Astrocyte of the spinal cord (primary cell): ENCODE measurements at places on chromosomes 7 and 10.

DNA sequence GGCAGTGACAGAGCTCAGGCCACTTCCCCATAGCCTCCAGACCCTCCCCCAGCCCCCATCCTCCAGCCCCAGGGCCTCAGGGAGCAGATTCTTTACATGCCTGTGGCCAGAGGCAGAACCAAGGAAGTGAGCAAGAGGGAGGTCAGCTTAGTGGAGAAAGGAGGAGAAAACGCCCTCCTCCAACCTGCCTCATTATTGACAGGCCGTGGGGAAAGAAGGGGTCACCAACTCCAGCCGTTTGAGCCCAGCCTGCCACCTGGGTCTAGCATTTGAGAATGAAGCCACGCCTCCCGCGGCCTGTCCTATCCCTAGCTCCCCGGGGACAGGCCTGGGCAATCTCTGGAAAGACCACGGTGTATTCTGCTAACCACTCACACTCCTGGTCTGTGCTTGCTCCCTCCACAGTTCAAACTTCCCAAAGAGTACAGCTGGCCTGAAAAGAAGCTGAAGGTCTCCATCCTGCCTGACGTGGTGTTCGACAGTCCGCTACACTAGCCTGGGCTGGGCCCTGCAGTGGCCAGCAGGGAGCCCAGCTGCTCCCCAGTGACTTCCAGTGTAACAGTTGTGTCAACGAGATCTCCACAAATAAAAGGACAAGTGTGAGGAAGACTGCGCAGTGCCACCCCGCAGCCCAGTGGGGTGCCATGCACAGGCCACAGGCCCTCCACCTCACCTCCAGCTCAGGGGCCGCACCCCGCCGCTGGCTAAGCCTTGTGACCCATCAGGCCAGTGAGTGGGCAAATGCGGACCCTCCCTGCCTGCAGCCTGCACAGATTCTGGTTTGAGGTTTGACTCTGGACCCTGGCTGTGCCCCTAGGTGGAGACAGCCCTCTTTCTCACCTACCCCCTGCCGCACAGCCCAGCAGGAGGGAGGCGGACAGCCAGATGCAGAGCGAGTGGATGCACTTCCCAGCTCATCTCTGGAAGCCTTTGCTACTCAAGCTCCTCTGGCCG is 14.3 kb upstream of the TRIM8 start:
- DNase-seq: peak; percentile 87

- peak; percentile 78 for DNase-seq
Measured at GRCh38 chr10:29634764-29635625, at the start of gene SVIL. TSS of gene SVIL (minus strand) at chr10:29634971. CDS start at chr10:29555058, 79,913 bp downstream.

DNA sequence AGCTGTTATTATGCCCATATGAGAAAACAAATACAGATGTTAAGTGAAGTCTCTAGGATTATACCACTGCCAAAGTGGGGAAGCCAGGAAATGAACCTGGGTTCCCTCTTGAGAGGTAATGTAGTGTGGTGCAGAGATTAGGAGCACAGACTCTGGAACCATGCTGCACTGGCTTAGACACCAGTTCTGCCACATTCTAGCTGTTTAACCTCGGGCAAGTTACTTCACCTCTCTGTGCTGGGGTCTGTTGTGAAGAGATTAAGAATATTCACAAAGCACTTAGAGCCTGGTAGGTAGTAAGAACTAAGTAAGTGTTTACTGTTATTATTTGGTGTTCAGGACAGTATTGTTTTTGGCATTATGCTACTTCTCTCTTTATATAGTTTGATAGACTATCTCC is 41.9 kb downstream of the PDE6C start:
- no peak for DNase-seq

DNA sequence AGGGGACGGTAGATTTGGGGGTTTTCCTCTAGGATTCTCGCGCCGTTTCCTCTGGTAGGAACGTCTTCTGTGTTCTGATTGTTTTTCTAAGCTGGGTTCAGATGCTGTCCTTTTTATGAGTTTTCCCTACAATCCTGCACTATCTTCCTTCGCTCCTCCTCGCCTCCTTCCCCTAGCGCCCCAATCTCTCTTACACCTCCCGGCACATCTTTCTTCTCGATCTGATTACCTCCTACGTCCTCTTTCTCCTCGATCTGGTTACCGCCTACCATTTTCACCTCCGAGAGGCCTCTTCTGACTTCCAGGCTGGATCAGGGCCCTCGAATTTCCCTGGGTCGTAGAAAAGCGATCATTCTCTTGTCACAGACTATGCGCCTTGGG is 413 bp downstream of the BUD31 start:
- DNase-seq: no peak

GRCh38 chr10:118816471-118817168 is 61.9 kb upstream of the CACUL1 start:
- no peak for DNase-seq

DNA sequence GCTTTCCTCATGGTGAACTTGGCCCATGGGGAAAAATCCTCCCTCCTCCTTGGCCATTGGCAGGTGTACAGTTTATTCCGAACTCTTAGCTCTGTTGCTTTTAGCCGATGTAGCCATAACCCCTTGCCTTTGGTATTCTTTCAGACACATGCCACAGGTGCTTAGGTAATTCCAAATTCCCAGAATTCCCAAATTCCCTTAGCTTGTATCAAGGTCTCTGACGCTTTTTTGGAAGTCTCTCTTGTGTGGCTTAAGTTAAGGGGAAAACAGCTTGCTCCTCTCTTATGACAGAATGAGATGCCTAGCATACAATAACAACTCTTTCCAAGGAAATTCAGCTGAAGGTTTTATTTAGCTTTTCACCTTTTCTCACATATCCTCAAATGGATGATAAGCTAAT is 68.0 kb downstream of the SUGCT start:
- DNase-seq: no peak

DNA sequence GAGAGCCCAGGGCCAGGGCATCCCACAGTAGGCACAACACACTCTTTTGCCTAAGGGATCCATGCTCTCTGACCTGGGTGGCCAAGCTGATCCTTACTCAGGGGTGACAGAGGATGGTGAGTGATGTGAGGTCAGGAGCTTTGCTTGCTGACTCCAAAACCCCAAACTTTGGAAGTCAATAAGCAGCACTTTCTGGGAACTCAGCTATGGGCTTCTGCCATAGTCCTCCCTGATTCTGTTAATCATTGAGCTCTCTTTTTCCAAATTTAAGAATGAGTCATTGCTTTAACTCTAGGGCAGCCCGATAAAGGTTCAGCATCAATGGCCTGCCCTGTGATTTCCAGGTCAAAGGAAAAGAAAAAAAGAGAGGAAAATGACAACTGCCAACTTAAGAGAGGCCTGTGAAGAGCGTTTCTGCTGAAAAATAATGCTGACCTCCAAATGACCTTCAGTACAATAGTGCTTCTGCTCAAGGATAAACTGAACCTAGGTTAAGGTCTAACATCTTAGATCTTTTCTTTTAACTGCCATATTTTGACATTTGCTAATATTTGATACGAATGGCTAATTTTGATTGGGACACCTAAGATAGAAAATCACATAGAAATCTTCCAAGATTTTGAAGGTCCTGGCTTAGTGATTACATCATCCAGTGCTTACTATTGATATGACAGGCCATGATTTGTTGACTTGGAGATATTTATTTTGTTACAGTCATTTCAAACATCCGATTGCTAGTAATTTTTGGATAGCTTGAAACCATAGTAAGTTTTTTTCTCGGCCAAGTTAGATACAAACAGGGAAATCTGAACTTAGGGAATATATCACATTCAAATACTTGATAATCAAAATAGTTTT is 20.8 kb upstream of the RELN start:
- no peak for DNase-seq

DNA sequence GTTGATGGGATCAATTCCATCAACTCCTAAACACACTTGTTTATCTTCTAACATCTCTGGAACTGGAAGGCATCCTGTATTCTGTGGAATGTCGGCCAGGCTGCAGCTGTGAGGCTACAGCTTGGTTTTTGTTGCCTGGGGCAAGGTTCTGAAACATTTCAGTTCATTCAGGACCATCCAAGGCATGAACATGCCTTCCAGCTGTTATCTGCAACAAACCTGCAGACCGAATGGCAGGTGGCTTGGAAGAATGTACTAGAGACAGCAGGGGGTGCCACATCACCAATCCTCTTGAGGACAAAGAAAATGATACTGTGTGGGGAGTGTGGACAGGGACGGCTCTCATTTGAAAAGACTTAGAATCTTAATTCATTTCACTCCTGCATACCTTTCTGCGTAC is 12.4 kb downstream of the PAPOLB start:
- peak; percentile 19 for DNase-seq

GRCh38 chr7:155885167-155886155 is 73.2 kb upstream of the SHH start:
- DNase-seq: peak; percentile 84

- DNase-seq: no peak
Measured at GRCh38 chr7:11478882-11479281, 353.1 kb downstream of the THSD7A start.

DNA sequence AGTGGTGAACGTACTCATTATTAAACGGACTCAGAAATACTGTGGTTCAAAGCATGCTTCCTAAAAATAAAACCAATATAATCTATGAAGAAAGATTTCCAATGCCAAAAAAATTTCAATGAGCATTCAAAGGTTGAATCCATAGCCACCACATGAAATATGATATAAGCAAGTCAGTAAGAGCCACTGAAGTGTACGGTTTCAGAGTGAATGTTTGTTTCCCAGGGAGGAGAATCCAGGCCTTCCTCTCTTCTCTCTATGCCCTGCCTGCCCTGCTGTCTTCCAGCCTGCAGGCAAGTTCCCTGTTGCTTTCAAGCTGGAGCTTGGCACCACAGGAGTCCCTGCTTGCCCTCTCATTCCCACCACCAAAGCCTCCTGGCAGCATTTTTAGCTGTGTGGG is 1171.6 kb upstream of the C7orf33 start:
- peak; percentile 23 for DNase-seq

- DNase-seq: no peak
Measured at GRCh38 chr10:129771576-129771975, 192.5 kb downstream of the EBF3 start.

- DNase-seq: no peak
Measured at GRCh38 chr10:51348622-51349021, 274.3 kb downstream of the PRKG1 start.

DNA sequence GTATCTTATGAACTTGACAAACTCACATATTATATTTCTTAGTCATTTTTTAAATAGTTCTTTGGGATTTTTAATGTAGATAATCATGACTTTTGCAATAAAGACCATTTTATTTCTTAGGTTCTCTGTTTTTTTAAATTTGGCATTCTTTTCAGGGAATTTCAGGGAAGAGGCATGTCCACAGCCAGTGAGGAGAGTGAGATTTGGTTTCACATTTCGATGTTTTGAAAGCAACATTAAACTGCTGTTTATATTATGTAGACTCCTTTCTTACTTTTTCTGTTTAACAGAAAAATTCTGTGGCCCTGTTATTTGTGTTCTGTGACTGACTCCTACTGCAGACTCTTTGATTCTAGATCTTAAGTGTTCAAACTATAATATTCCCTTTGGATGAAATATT is 153.7 kb downstream of the FAM107B start:
- no peak for DNase-seq

DNA sequence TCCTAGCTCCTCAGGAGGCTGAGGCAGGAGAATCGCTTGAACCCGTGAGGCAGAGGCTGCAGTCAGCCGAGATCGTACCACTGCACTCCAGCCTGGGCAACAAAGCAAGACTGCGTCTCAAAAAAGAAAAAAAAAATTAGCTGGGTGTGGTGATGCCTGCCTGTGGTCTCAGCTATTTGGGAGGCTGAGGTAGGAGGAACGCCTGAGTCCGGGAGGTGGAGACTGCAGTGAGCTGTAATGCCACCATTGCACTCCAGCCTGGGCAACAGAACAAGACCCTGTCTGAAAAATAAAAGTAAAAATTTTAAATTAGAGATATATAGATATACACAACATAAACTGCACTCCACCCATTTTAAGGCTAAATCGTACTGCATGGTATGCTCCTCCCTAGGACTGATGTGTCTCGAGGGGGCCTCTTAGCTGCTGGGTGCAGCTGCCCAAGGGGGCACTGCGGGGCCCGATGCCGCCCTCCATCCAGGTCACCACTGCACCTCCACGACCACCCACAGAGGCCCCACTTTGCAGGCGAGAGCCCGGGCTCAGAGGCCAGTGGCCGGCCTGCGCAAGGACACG is 40.9 kb upstream of the FOXK1 start:
- no peak for DNase-seq

GRCh38 chr10:78771808-78772455 is 296.8 kb upstream of the ZMIZ1 start:
- no peak for DNase-seq

DNA sequence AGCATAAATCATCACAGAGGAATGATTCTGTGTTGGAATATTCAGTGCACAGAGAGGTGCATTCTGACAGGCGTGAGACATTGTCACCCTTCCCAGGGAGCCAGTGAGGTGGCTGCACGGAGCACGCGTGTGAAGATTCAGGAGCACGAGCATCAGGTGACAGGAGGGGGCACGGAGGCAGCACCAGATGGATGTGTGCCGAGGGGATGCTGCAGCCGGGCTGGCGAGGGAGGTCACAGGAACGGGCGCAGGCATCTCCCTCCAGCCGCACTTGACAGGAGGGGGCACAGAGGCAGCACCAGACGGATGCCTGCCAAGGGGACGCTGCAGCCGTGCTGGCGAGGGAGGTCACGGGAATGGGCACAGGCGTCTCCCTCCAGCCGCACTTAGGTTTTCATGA is 66.5 kb downstream of the DIP2C start:
- no peak for DNase-seq

- DNase-seq: no peak
Measured at GRCh38 chr10:111548084-111548726, 471.4 kb downstream of the ADRA2A start.

DNA sequence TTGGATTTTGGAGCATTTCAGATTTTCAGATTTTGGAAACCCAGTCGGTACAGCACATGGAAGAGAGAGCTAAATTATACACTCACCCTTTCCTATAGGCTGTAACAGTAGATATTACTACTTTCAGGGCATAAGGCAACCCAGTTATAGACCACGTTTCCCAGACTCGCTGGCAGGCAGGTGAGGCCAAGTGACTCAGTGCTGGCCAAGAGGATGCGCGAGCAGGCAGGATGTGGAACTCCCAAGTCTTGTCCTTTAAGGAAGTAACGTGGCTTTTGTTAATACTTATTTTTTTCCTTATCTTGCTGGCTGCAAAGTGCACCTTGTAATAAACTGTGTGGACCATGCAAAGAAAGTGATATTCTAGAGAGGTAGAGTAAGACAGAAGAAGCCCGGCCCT is 1160.1 kb downstream of the GATA3 start:
- no peak for DNase-seq

- DNase-seq: peak; percentile 85
Measured at GRCh38 chr7:123747620-123748141, 1.1 kb downstream of the WASL start.

DNA sequence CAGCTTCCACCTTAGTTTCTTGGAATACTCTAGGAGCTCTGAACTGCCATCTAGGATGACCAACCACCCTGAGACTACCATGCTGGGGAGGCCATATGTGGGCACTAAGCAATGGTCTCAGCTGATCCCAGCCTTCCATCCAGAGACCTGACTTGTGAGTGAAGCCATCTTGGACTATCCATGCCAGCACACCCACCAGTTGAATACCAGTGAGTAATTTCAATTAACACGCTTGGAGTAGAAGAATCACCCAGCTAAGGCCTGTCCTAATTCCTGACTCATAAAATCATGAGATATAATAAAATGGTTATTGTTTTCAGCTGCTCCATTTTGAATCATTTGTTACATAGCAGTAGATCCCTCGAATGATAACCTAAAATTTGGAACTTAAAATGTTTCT is 5.2 kb upstream of the KIF5B start:
- DNase-seq: no peak

- DNase-seq: no peak
Measured at GRCh38 chr10:131896403-131896802, 4.4 kb upstream of the PPP2R2D start.
